ENCODE measurements at places on chromosomes 3 and 15.
A peak's percentile ranks its signal among the peaks of the same experiment; 100 is the strongest.

- DNase-seq: no peak
Observed at GRCh38 chr3:66754613-66755012, 243.5 kb upstream of the KBTBD8 start.

DNA sequence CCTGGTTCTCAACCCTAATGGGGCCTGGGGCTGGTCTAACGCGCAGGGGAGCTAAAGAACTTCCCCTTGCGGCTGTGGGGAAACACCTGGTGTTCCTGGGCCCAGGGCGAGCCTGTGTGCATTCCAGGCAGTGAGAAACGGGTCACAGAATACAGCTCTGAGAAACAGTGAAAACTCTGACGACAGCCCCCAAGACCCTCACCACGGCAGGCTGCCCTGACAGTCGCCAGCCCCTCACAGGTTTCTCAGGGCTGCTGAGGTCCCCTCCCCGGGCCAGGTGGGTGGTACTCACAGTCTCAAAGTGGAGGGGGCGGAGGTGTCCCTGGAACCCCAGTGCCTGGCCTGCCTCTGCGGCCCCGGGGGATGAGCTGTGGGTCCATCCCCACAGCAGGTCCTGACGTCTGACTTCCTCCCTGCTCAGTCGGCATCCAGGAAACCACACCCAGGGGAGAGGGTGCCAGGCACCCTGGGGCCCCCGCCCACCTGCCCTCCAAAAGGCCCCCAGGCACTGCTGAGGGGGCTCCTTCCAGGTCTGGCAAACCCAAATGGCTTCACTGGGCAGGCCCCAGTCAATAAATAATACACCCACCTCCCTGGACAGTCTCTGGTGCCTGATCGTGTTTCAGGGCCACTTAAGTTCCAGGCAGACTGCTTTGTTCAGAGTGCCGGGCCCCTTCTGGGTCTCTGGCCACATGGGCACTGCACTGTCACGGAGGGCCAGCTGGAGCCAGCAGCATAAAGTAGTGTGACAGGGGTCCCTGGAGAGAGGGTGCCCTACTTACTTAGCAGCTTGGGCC is 57.7 kb downstream of the IQSEC1 start:
- no peak for DNase-seq

GRCh38 chr15:98439523-98439942 is 208.8 kb upstream of the IGF1R start:
- no peak for DNase-seq

DNA sequence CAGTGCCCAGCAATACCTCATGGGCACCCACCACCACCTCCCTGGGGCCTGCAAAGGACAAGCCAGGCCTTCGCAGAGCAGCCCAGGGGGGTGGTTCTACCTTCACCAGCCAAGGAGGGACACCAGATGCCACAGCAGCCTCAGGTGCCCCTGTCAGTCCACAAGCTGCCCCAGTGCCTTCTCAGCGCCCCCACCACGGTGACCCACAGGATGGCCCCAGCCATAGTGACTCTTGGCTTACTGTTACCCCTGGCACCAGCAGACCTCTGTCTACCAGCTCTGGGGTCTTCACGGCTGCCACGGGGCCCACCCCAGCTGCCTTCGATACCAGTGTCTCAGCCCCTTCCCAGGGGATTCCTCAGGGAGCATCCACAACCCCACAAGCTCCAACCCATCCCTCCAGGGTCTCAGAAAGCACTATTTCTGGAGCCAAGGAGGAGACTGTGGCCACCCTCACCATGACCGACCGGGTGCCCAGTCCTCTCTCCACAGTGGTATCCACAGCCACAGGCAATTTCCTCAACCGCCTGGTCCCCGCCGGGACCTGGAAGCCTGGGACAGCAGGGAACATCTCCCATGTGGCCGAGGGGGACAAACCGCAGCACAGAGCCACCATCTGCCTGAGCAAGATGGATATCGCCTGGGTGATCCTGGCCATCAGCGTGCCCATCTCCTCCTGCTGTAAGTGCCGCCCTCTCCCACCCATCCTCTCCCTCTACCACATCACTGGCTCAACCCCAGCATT is 19.2 kb upstream of the BFSP2 start:
- no peak for DNase-seq

GRCh38 chr3:171055336-171056178 is 29.0 kb upstream of the SLC2A2 start:
- no peak for DNase-seq

GRCh38 chr3:141326123-141326522 is 42.2 kb upstream of the ZBTB38 start:
- no peak for DNase-seq

DNA sequence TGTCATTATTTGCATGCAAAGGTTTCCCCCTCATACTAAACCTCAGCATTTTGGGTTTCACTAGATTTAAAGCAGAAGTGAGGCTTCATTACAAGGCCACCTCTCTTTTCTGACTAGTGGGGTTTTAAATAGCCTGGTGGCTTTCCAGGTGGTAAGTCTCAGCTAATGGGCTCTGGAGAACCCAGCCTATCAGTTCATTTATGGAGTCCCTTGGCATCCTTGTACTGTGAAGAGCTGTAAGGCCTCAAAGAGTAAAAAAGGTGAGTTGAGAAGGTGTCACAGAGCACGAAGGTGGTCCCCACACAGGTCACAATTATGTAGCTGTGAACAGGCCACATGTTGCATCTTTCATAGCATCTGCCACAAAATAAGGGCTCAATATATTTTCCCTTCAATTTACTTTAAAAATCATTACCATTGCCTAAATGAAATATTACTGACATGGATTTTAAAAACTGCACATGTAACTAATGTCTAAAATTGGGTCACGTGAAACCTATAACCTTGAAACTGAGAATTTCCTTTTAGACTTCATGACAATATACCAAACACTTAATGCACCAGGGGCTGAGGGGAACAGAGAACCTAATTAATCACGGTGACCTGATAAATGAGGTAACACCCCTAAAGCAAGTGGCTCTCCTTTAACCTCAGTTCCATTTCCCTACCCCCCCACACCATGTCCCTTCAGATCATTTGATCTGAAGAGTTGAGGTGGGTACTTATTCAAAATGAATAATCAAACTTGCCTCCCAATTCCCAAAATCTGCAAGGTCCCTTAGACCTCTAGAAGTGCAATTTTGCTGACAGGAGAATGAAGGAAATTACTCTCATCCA is 1.3 kb downstream of the NGLY1 start:
- DNase-seq: no peak

DNA sequence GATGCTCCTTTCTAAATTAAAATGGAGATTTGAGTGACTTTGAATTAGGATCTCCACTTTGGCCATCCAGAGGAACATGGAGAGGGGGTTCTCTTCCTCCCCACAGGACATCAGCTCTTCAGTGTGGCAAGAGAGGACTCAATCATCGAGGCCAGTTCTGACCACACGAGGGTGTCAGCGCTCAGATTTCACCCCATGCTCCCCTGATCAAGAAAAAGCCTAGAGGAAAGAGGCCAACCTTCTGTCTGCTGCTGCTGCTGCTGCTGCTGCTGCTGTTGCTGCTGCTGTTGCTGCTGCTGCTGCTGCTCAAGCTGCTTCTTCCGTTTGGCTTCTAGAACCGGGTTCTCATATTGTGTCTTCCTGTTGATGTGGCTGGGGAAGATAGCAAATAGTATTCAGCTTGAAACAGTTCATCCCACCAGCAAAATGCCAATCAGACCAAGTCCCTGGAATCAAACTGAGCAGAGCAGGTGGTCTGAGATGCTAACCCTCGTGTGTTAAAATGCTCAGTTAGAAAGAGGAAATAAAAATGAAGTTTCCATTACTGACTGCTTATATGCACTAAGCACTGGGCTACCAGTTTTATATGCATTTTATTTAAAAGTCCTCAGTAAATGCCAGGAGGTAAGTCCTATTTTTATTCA is 599.0 kb downstream of the MAGI1 start:
- DNase-seq: peak; percentile 49

- DNase-seq: no peak
Observed at GRCh38 chr15:86677278-86677677, 597.6 kb downstream of the AGBL1 start.

- peak; percentile 49 for DNase-seq
Observed at GRCh38 chr15:100559330-100559729, 30.6 kb upstream of the CERS3 start.
